ENCODE measurements at places on chromosomes 4 and X.
A peak's percentile ranks its signal among the peaks of the same experiment; 100 is the strongest.

DNA sequence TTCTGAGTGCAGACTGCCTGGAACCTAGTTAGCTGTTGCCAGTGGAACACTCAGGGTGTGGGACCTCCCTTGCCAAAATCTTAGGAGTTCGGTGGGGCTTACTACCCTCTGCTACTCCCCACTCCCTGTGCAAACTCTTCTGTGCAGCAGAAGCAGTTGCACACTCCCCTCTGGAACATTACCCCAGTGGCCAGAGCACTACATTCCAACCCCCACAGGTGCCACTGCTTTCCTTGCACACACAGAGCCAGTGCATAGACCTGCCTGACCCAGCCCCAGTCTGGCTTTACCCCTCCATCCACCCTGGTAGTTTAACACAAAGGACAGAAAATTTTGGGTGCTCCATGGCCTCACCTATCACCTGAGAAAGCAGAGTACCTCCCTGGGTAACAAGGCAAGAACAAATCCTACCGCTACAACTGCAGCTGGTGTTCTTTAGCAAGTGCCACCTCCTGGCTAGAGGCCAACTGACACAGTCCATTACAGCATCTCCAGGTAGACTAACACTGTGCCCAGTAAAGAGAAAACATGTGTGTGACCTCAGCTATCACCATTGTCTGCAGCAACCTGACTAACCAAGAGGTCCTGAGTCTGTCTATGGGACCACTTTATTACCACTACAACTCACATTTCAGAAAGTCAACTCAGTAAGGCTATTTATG is 11.5 kb upstream of the RASSF6 start:
- DNase-seq: no peak

- peak; percentile 39 for DNase-seq
These were observed 424.2 kb downstream of the FGF13 start for GRCh38 chrX:138287205-138287877.

- no peak for DNase-seq
These were observed 41.7 kb upstream of the CDKN2AIP start for GRCh38 chr4:183402771-183403170.

DNA sequence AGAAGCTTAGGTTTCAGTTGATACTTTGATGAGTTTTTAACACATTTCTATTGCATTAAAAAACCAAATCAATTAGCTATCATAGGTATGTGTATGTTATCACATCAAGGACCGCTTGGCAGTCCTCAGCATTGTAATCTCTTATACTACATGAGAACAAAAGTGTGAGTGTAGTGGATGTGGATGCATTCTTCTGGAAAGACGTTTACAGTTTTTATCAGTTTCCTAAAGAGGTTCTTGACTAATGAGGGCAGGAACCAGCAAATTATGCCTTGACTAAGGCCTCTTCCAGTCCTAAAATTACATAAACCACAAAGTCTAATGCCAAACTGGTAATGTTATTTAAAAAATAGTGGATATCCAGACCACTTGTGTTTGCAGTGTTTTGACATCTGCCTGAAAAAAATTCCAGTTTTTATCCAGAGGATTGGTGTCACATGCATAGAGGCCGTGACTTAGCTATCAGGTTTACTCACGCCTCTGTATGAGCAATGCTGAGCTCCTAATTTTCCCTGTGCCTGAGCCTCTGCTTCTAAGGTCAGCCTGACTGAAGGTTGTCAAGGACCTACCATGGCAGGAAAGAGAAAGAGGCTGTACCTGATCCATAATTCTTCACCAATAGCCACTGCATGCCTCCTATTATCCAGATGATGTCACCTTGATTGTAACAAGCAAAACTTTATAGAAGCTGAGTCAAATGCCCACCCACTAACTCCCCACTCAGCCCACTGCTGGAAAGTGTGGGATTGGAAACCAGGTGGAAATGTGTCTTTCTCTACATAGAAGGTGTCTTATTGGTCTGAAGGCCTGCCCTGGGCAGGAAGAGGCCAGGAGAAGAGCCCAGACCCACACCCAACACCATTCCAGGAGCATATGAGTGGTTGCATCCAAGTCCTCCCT is 68.7 kb downstream of the ENPP6 start:
- DNase-seq: no peak

DNA sequence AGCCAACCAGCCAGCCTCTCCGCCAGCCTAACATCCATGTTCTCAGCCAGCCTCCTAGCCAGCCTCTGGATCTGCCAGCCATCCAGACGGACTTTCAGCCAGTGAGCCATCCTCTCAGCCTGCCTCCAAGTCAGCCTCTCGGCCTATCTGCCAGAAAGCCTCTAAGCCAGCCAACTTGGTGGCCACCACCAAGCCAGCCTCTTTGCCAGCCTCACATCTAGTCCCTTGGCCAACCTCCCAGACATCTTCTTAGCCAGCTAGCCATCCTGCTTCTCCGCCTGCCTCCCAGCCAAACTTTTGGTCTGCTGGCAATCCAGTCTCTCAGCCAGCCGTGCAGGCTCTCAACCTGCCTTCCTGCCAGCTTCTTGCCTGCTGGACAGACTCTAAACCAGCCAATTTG is 16.4 kb upstream of the ARAP2 start:
- no peak for DNase-seq

GRCh38 chr4:65645185-65645584 is 25.1 kb downstream of the EPHA5 start:
- DNase-seq: no peak

DNA sequence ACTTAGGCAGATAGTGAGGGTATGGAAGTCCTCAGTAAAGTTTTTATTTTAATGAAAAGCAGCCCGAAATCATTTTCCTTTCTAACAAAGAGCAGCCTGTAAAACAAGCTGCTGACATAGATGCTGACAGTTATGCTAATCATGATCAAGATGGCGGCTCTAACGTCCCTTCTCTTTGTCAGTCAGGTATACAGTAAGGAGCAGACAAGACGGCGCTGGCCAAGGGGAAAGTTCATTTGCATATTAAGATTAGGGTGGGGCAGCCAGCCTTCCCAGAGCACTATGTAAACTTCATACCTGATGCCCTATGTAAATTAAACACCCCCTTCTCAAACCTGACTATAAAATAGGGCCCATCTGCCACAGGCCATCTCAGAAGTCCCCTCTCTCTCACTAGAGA is 76.9 kb downstream of the MAGEB10 start:
- DNase-seq: no peak

DNA sequence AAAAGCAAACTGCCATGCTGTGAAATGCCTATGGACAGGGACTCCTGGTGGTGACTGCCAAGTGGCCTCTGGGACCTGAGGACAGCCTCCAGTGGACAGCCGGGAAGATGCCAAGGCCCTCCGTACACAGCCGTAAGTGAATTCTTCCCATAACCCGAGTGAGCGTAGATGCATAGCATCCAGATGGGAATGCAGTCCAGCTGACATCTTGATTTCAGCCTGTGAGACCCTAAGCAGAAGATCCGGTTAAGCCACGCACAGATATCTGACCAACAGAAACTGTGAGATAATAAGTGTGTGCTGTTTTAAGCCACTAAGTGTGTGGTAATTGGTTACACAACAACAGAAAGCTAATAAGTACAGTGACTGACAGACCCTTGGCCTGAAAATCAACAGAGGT is 55.9 kb downstream of the TMEM156 start:
- DNase-seq: no peak

Data from NCI-H1930 (cell line).